NCI-H187 (cell line): ENCODE measurements at places on chromosomes 5 and 9.

GRCh38 chr5:148912714-148913398, 86.4 kb downstream of the ADRB2 start:
- no peak for DNase-seq

DNA sequence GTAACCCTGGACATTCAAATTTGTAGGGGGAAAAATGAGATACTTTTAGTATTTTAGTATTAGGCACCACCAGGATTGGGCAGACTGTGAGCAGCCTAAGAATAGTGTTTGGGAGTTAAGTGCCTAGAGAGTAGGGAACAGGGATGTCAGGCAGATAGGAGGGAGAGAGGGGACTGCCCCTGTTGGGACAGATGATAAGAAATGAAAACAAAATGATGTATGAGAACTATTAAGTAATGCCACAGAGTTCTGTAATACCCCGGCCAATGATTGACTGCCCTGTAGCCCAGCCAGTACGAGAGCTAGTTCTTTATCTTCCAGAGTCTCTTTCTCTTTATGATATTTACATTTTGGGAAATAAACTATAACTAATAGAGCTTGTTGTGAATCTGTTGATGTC, 24.4 kb downstream of the ARHGAP26 start:
- DNase-seq = no peak

DNA sequence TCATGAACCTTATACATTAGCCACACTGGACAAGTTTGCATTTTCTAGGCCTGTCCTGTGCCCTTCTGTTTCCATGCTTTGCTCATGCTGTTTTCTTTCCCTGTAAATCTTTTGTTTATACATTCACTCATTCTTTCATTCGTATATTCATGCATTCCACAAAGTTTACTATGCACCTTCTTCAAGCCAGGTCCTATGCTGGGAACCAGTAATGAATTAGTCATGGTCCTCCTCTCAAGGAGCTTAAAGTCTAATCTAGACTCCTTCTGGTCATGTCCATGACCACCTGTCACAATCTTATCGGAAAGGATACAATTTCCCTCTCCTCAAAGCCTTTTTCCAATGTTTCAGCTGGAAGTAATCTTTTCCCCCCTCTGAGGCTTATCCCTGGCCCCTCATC, 9.1 kb upstream of the XPA start:
- no peak for DNase-seq

DNA sequence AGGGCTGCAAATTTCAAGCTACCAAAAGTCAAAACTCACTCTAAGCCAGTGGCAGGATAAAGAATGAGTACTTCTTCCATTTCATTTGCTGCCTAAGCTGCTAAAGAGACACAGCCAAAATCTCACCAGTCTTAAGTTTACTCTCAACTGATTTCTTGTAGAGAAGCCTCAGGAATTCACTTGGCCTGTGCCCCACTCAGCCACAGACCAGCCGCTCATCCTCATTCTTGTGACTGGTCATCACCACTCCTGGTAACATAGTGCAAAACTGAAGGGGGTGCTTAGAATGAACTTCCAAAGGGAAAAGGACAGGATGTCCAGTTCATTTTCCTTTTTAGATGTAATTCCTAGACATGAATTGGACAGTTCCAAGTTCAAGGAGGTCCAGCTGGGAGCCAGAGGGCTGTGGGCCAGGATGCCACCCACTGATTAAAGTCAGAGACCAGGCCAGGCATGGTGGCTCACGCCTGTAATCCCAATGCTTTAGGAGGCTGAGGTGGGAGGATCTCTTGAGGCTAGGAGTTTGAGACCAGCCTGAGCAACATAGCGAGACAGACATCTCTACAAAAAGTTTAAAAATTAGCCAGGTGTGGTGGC, 72.7 kb upstream of the RANBP3L start:
- DNase-seq = no peak

- DNase-seq = no peak
These were observed 91.9 kb downstream of the MED10 start for GRCh38 chr5:6286404-6286803.

DNA sequence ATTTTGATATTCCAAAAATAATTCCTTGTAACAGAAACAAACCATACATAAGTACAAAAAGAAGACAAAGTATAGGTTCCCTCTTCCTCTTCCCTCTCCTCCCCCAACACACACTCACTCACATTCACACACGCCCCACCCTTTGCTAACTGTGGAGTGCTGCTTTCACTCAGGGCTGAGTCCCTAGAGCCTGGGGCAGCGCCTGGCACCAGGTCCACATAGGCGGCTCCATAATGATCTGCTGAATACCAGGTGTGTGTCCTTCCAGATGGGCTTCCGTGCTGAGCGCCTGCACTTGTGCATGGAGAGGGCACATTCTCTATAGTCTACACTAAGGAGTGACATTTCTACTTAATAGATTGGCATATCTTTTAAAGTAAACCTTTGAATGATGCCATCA, 3.7 kb downstream of the SEMA4D start:
- DNase-seq = no peak

DNA sequence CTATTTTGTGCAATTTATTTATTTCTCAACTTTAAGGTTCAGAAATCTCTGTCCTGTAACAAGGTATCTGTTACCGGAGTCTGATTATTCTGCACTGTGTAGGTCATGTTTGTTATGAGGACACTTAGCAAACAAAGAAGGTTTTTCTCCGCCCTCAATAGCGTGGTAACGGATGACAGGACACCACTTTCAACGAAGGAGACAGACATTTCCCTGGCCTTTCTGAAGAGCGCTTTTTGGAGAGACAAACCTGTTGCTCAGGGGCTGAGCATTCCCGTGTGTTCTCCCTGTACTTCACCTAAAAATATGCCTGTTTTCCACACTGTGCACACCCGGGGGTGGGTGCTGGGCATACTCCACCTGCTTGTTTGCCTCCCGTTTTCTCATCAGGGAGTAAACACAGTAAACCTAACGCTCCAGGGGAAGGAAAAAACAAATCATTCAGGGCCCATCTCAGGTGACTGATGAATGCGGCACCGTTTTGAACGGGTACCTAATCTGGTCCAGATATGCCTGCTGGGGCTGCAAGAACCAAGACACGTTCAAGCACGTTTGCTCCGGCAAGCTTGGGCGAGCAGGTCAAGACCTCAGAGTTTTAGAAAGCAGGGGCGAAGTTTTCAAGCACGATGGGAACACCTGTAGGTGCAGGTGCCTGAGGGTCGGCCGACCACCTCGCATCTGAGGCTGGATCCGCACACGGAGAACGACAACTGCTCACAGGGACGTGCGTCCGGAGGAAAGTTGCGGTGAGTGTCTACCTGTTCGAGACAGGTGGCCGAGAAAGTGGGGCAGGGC, 859 bp downstream of the RETREG1 start:
- no peak for DNase-seq

GRCh38 chr5:119515192-119515591, 62.9 kb downstream of the HSD17B4 start:
- no peak for DNase-seq
